ENCODE measurements at places on chromosomes 6 and 20. TPM values are rescaled to one million over a fixed set of nuclear protein-coding genes. Genes with fewer than 3 reads are reported as not detected.

GRCh38 chr20:37147250-37147649 is 31.9 kb upstream of the RPN2 start:
- DNase-seq: no peak

Gene ARMC2
- polyA plus RNA-seq: 3.8 TPM

- no peak for DNase-seq
These were observed at the start of gene FAXC for GRCh38 chr6:99349171-99350141. TSS of gene FAXC (minus strand) at chr6:99349674. CDS start at chr6:99349372, 302 bp downstream.

Gene FAM229B
- 8.9 TPM for polyA plus RNA-seq
